Activated CD8-positive, alpha-beta memory T cell treated with anti-CD3 and anti-CD28 coated beads for 24 hours (primary cell): ENCODE measurements at places on chromosomes 4 and X.

- no peak for DNase-seq
These were observed 20.9 kb downstream of the CYBB start for GRCh38 chrX:37800717-37801116.

DNA sequence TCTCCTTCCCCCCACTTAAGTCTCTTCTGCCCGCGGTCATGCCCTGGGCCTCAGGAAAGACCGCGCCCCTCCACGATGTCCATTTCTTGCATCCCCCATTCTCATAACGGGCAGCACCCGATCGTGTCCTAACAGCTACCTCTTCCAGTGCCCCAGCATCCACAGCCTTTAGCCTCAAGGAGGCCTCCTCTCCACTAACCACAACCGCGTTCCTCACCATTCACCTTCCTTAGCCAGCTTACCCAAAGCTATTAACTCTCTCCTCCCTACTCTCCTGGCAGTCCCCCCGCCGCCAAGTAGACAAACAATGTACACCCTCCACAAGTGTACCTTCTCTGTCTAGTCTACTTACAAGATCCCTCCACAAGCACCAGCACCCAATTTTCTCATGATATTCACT, 58.6 kb upstream of the PAGE5 start:
- DNase-seq: no peak

DNA sequence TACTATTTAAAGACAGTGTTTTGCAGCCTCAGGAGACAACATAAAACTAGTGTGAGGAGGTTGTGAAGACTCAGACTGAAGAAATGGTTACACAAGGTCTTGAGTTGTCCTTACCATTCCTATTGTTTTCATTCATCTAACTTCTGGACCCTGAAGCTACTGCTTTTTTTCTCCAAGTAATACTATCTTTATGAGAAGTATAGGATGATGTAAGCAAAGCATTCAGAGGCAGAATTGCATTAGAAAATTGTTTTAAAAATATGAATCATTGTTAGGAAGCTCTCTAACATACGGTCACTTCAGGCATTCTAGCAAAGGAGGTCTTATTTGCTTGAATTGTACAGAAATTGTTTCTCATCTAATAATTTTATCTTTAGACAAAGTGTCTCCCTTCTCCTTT, 357.8 kb downstream of the TLL1 start:
- DNase-seq: no peak

DNA sequence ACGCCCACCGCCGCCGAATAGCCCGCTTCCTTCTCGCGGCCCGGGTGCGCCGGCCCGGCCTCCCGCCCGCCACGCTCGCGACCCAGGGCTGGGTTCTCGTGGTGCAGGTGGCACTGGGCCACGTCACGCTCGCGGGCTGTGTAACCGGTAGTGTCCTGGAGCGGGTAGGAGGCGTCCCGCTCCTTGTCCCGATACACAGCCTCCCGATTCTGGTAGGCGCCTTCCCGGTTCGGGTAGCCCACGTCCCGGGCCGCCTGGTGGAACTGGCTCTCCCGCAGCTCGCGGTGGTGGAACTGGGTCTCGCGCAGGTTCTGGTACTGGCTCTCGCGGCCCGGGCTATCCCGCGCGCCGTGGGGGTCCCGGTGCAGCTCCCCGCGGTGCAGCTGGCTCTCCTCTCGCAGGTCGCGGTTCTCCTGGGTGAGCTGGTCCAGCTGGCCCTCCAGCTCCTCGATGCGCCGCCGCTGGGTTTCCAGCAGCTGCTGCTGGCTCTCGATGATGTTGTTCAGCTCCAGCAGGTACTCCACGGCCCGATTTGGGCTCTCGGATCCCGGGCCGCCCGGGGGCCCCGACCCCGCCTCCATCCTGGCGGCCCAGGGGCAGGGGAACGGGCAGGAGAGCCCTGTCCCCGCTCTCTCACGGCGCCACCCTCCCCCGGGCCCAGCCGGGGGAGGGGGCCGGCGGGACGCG, 39.3 kb upstream of the IQSEC2 start:
- DNase-seq: no peak

DNA sequence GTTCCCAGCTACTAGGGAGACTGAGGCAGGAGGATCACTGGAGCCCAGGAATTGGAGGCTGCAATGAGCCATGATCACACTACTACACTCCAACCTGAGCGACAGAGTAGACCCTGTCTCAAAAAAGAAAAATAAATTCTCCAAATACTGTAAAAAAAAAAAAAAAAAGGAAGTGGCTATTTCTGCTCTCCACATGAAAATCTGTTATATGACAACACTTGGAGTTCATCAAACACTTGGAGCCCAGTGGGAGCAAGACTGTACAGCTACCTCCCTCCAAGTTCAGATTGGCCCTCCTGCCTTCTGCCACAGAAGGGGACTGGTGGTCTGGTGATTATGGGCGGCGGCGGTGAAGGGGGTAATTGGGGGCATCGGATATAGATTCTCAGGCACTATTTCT, 9.0 kb upstream of the CLDN34 start:
- DNase-seq: no peak
